ENCODE measurements at places on chromosomes 5 and 9.

DNA sequence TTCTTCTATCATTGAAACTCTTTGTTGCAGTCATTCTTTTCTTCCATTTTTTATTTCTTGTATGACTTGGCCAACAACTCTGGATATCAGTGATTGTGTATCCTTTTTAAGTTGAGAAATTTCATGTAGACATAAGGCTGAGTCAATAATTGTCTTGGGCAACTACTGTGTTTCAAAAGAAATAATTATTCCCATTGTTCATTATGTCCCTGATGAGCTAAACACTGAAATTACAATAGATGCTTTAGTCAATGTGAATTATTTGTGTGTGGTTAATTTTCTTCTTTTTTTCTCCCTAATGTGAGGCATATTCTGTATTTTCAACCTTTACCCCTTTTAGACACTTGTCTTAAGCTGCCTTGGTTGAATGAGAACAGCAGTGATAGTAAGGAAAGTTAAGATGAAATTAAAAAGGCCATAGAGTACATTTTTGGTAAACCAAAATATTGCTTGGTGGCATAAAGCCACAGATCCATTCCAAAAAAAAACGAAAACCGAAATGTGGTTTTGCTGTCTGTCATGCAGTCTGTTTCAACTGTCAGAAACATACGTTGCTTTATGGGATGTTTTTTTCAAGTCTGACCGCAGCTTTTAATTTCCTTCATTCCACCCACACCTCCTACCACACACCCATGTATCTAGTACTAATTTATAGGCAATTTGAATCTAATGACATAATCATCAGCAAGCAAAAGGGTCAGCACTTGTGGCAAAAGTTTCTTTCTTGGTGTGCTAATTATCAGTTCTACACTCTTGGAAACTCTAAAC, 21.1 kb downstream of the TLE4 start:
- DNase-seq = no peak

DNA sequence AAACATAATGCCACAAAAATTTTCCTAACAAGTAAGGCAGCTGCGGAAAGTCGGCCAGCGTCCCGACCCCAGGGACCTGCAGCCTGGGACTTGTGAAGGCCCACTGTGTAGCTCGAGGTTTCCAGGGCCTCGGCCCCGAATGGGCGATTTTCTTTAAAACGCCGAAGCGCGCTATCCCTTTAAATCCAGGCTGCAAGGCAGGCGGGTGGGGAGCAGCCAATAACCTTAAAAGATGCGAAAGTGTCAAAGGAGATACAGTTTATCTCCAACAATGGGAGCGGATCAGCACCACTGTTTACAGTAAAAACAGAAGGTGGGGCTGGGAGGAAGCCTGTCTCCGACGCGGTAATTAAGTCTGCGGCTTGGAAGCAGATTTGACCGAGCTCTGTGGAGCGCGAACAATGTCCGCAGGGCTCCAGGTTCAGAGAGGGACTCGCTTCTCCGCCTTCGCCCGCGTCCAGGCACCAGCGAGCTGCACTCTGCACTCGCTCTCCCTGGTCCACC, 1.7 kb upstream of the ZSWIM6 start:
- DNase-seq = peak; percentile 21

- no peak for DNase-seq
These were observed 274.8 kb downstream of the DOCK8 start for GRCh38 chr9:489198-490197.

DNA sequence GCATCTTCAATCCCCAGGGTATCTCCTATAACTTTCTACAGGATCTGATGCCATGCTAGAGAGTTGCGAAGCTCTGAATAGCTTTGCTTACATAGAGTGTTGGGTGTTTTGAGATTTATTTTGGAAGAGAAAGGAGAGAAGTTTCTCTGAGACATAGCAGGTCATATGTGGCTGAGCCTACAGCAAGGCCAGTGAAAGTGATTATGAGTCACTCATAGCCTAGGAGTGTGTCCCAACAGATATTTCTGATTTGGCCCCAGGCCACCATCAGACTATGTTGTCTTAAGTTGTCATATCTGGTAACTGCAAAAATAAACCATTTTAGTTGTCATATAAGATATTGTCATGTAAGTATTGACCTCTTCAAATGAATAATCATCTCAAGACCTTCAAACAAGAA, 132.0 kb upstream of the RAI14 start:
- DNase-seq = no peak

GRCh38 chr9:70510157-70510770, 95.8 kb upstream of the KLF9 start:
- DNase-seq = peak; percentile 3

DNA sequence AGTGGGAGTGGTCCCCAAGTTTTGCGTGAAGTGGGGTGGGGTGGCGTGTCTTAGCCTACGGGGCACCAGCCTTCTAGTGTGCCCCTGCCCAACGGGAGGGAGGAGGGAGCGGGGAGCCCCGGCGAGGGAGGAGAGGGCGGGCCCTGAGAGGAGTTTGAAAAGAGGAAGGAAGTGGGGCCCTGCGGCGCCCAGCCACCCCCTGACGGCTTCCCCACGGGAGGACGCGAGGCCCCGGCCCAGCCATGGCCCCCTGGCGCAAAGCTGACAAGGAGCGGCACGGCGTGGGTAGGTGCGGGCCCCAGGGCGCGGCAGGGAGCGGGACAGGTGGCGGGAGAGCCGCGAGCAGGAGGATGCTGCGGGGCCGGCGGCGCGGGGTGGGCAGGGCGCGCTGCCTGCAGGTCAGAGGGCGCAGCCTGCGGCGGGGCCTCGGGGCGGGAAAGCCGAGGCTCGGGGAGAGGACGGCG, at the start of gene DOCK2:
Gene DOCK2, plus strand, starts transcription at position 191 of the 464 bp plus-strand sequence. Its CDS starts 52 bp downstream, at position 243.
- no peak for DNase-seq

DNA sequence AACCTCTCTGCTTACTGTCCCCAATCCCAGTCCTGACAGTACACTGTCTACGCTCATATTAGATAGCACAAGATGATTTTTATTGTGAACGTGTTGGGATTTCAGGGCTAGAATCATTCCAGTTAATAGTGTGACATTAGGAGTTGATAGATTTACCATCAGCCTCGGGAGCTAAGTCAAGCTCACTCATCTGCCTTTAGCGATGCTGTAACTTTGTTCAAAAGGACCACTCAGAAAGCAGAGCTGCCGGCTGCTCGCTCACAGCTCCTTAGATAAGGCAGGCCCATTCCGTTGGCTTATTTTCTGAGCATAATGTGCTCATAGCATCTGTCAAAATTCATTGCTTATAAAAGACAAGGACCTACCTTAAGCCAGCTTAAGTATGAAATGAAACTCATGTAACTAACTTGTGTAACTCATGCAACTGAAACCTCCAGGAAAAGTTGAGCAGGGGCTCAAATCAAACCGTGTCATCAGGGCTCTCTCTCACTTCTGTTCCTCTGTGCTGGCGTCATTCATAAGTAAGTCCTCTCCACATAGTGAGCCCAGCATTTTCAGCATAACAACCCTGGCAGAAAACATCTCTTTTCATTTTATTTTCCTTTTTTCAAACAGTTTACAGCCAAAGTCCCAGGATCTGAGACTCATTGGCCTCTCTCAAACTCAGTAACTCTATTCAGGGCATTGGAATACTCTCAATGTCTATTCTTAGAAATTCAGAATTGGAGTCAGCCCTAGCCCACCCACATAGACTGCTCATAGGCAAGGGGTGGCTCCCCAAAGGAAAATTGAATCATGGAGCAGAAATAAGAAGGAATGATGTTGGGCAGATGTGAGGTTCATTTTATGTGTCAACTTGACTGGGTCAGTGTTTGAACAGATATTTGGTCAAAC, 208.8 kb downstream of the MAN2A1 start:
- no peak for DNase-seq

DNA sequence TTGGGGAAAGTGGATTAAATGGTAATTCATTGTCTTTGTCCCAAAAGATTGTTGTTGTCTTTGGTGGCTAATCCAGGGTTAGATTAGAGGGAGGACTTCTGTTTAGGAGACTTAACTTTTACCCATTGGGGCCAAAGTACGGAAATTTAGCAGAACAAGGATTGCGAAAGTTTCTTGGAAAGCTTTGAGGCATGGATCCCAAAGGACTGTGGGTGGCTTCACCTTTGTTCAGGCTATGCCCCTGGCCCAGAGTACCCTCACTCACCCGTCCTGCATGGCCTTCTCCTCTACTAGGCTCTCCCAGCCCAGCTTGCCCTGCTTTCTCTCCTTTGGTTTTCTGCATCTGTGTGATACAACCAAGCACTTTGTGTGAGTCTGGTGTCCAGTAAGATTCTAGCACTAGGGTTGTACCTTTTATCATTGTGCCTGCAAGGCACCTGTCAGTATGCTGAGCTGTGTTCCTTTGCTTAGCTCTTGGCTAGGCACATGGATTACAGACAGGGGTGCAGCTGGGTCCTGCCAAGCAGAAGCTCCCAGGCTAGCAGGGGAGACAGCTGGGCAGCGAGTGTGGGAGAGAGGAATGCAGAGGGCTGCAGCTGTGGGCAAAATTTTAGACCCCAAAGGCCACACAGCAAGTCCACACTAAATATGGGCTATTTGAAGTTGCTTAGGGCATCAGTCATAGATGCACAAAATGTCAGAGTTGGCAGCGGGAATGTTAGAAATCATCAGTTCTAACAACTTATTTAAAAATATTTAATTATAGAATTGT, 3.2 kb downstream of the PPARGC1B start:
- DNase-seq = no peak

GRCh38 chr5:152551061-152551460, 146.0 kb upstream of the NMUR2 start:
- DNase-seq = no peak
